ENCODE measurements at places on chromosomes 13 and 19. TPM values are rescaled to one million over a fixed set of nuclear protein-coding genes. Genes with fewer than 3 reads are reported as not detected.

The KIR2DL1 gene
- total RNA-seq = not detected

DNA sequence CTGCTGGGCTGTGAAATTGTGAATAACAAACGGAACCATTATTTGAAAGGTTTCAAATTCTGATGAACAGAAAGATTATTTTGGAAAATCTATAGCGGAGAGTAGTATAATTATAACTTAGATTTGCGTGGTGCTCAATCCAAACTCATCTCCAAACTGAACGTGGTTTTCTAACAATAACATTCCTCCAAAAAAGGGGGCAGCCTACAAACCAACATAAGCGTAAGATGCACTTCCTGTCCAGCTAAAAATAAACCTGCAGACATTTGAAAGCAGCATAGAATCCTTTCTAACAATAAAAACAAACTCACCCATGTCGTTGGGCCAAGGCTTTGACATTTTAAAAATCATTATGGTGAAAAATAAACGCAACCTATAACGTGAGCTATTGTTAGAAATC lies 178.4 kb downstream of the COL4A1 start:
- H3K36me3 ChIP-seq = no peaks in the 10 kb centered on the region
- H3K27ac ChIP-seq = peak overlapping the region; percentile 94
- no peaks in the 10 kb centered on the region for H3K27me3 ChIP-seq
- no peak overlapping the region for H3K4me3 ChIP-seq
- no peak for DNase-seq

GRCh38 chr13:93413972-93414717 lies 187.5 kb downstream of the GPC6 start:
- no peak overlapping the region for H3K4me3 ChIP-seq
- H3K4me1 ChIP-seq = no peaks in the 10 kb centered on the region
- H3K27ac ChIP-seq = no peak overlapping the region

The GGACT gene
- total RNA-seq = 5.3 TPM

The ZNF491 gene
- not detected for total RNA-seq

The ZNF563 gene
- total RNA-seq = 1.1 TPM

The DZIP1 gene
- not detected for total RNA-seq

The PODNL1 gene
- total RNA-seq = 3.2 TPM

- H3K4me3 ChIP-seq = no peak overlapping the region
- no peak for DNase-seq
- H3K4me1 ChIP-seq = peaks cover 5% of the 10 kb centered on the region
- H3K36me3 ChIP-seq = no peaks in the 10 kb centered on the region
- H3K27me3 ChIP-seq = no peaks in the 10 kb centered on the region
Measured at GRCh38 chr13:27679896-27680295, 58.2 kb downstream of the POLR1D start.

The COMP gene
- not detected for total RNA-seq

The SULT2B1 gene
- 4.4 TPM for total RNA-seq

The HDGFL2 gene
- total RNA-seq = 50.8 TPM

DNA sequence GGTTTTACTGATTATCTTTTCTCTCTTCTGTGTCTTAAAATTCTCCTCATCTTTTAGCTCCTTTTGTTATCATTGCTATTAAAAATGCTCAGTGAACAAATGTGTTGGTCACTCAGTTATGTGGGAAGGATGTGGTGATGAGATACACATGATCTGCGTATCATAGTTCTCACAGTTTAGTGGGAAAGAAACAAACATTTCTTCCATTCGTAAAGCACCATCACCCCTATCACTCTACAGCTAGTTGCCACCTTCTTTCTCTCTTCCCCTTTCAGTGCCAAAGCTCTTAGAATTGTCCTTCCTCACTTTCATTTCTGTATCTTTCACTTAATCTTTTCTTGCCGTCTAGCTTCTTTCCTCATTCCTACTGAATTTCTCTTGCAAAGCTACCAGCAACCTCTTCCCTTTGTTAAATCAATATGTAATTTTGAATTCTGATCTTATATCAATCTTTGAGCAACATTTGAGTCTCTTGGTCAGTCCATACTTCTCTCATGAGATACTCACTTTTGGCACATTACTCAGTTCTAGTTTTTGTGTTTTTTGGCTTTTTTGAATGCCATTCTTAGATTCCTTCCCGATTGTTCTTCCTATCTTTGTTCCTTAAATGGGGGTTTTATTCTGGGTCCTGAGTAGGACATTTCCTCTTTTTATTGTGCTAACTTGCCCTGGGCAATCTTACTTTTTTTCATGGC lies 122.3 kb downstream of the PCCA start:
- H3K36me3 ChIP-seq = 0 out of 2 replicates have a peak, but pooled peaks cover 5% of the 10 kb centered on the region
- H3K4me3 ChIP-seq = no peak overlapping the region
- DNase-seq = no peak
- no peaks in the 10 kb centered on the region for H3K4me1 ChIP-seq

GRCh38 chr19:17279436-17279835 lies 2.3 kb upstream of the ANKLE1 start:
- H3K36me3 ChIP-seq = peaks cover 11% of the 10 kb centered on the region
- H3K27me3 ChIP-seq = no peaks in the 10 kb centered on the region
- H3K27ac ChIP-seq = no peak overlapping the region

DNA sequence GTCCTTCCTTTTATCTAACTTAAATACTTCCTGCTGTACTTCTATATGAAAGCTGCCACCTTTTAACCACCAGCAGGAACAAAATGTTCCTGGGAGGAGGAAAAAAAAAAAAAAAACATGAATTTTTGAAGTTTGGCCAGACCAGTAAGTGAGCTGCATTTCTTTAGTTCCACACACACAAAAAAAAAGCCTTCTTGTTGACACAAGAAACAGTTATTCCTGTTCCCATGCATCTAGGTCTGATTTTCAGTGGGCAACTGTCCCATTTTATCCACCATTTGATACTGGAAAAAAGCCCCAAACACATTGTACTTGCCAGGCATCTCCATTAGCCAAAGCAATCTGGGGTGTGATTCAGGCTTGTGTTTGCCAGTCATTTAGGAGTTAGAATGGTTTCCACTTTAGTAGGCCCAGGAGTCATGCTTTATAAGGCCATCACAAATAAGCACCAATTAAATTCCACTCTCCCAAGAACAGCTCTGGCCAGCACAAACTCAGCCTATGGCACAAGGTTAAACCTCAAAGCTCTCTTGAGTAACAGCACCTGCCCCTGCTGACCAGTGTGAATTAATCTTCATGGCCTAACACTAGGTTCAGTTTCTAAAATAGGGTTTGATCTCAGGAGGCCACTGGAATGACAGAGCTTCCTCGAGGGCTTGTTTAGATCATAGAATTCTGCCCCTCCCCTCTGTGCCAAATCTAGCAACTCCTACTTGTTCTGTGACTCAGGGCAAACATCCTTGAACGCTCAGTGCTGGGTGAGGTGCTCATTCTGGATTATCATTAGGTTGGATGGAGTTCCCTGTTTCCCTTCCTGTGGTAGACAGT lies 67.1 kb downstream of the NUFIP1 start:
- H3K4me3 ChIP-seq = no peak overlapping the region
- H3K27ac ChIP-seq = peak overlapping the region; percentile 82
- peak; percentile 53 for DNase-seq
- no peaks in the 10 kb centered on the region for H3K36me3 ChIP-seq

DNA sequence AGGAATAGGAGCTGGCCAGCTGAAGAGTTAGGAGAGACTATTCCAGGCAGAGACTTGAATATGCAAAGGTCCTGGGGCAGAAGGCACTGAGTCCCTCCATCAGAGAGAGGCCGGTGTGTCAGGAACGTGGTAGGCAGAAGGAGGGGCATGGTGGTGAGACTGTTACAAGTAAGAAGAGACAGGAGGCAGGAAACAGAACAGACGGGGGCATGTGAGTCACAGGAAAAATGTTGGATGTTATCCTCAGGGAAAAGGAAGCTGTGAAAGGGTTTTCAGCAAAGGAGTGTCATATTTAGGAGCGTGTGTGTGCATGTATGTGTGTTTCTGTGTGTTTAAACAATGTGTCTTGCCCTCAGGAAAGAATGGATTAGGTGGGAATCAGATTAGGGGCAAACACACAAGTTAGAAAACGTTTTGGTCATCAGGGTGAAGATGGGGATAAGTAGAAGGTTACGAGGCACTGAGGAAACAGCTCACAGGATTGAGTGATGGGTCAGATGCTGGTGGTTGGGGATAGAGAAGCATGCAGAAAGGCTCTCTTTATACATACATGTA lies 1.1 kb downstream of the EDDM13 start:
- no peaks in the 10 kb centered on the region for H3K36me3 ChIP-seq
- H3K27me3 ChIP-seq = no peaks in the 10 kb centered on the region
- no peak for DNase-seq
- no peak overlapping the region for H3K4me3 ChIP-seq

The CEACAM1 gene
- total RNA-seq = 1.6 TPM

DNA sequence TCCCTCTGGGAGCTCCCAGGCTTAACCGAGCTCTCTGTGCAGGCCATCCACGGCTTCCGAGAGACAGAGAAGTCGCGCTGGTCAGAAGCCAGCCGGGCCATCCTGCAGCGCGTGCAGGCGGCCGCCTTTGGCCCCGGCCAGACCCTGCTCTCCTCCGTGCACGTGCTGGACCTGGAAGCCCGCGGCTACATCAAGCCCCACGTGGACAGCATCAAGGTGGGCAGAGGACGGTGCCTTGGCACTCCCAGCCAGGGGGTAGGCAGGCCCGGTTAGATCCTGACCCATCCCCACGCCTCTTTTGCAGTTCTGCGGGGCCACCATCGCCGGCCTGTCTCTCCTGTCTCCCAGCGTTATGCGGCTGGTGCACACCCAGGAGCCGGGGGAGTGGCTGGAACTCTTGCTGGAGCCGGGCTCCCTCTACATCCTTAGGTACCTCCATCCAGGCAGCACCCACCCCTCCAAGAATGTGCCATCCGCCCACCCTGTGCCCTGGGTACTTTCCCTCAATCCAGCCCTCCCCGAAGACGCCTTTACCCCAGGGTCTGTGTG lies 1.5 kb downstream of the PSPN start:
- no peaks in the 10 kb centered on the region for H3K27me3 ChIP-seq
- H3K36me3 ChIP-seq = no peaks in the 10 kb centered on the region
- H3K4me1 ChIP-seq = no peaks in the 10 kb centered on the region
- DNase-seq = no peak
- H3K4me3 ChIP-seq = no peak overlapping the region
- no peak overlapping the region for H3K27ac ChIP-seq

DNA sequence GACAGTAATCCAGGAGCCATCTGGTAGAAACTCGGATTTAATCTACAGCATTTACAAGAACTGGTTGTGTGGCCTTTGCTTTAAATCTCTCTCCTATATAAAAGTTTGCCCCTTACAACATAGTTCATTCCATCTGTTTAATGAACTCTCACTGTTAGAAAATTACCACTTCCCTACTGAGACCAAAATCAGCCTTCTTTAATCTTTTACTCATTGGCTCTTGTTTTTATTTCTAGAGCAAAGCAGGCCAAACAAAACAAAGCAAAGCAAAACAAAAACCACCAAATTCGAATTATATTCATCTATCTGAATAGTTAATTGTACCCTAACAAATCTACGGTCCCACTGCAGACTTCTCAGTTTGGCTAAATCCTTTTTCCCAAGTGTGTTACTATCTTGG lies 127.0 kb downstream of the UGGT2 start:
- H3K36me3 ChIP-seq = peaks cover 5% of the 10 kb centered on the region
- DNase-seq = no peak
- peaks cover 10% of the 10 kb centered on the region for H3K4me1 ChIP-seq
- H3K4me3 ChIP-seq = no peak overlapping the region
- H3K27me3 ChIP-seq = no peaks in the 10 kb centered on the region
